Foreskin keratinocyte (primary cell): ENCODE measurements at places on chromosomes 4 and X. TPM values are rescaled to one million over a fixed set of nuclear protein-coding genes. Genes with fewer than 3 reads are reported as not detected.

Gene EMCN
- not detected in 2 replicates for total RNA-seq

Gene DUX4
- total RNA-seq, result not detected in 2 replicates

Gene SLC9B1
- total RNA-seq, result 0.11 and 0.20 TPM in 2 replicates

Gene ANOS1
- total RNA-seq, result 3.0 and 4.3 TPM in 2 replicates

Gene TMEM33
- total RNA-seq, result 70.3 and 78.4 TPM in 2 replicates

Gene AVPR2
- not detected in 2 replicates for total RNA-seq

Gene TDO2
- total RNA-seq, result not detected in 2 replicates

Gene CHRDL1
- not detected in 2 replicates for total RNA-seq

Gene GSX2
- not detected in 2 replicates for total RNA-seq

Gene KLB
- 0.03 TPM in 1 of 2 replicates, not detected in the other for total RNA-seq

Gene GPRASP1
- 0.46 and 0.51 TPM in 2 replicates for total RNA-seq

Gene SPOCK3
- total RNA-seq, result not detected in 2 replicates

Gene PLP1
- total RNA-seq, result not detected in 2 replicates

Gene TMEM271
- total RNA-seq, result not detected in 2 replicates

Gene GABRB1
- not detected in 2 replicates for total RNA-seq

Gene GLRB
- 1.1 and 1.2 TPM in 2 replicates for total RNA-seq

Gene FAM236B
- total RNA-seq, result not detected in 2 replicates

Gene RIBC1
- total RNA-seq, result 0.35 and 0.58 TPM in 2 replicates

Gene MCUB
- 20.7 and 20.9 TPM in 2 replicates for total RNA-seq

Gene DUSP9
- 1.3 and 1.7 TPM in 2 replicates for total RNA-seq

Gene F8A2
- total RNA-seq, result not detected in 2 replicates

Gene VSIG1
- total RNA-seq, result 1.7 and 2.8 TPM in 2 replicates

Gene ALG13
- 19.8 and 26.1 TPM in 2 replicates for total RNA-seq

Gene DOK7
- total RNA-seq, result 0.81 and 1.1 TPM in 2 replicates

Gene FAM50A
- 42.2 and 45.8 TPM in 2 replicates for total RNA-seq

Gene PCYT1B
- total RNA-seq, result 2.2 and 4.6 TPM in 2 replicates

Gene KLHL5
- total RNA-seq, result 52.7 and 66.6 TPM in 2 replicates

Gene BEND2
- not detected in 2 replicates for total RNA-seq

Gene CCKAR
- total RNA-seq, result not detected in 2 replicates
